ENCODE measurements at places on chromosomes 6 and 20.

GRCh38 chr6:3878048-3878666, 29.0 kb downstream of the FAM50B start:
- no peak for DNase-seq

- DNase-seq: no peak
Observed at GRCh38 chr6:145415616-145416015, 319.7 kb downstream of the EPM2A start.

DNA sequence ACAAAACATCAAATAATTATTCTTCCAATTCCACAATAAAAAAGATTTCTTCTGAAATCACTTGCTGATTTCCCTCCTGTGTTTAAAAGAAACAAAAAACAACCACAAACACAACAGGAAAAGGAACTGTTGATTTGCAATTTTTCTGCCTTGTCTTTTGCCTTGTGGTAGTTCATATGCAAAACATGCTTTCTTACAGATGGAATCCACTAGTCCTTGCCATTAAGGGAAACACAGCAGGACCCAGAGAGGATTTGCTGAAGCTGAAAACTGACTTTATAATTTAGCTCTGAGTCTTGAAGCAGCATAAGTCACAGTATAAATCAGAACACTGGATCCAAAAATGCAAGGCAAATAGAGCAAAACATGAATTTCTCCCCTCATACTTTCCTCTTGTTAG, 328.8 kb downstream of the PHF3 start:
- no peak for DNase-seq

DNA sequence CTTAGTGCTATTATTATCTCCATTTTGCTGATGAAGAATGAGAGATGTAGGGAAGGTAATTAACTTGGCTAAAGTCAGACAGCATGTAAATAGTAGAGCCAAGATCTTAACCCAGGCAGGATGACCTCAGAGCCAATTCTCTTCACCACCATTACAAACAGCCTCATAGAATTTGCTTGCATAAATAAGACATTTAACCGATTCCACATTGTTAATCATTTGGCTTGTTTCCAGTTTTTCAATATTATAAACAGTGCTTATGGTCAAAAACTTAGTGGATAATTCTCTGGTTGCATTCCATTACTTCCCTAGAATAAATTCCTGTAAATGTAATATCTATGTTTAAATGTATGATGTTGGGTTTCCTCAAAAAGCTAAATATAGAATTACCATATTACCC, 19.1 kb upstream of the PRDM1 start:
- no peak for DNase-seq

DNA sequence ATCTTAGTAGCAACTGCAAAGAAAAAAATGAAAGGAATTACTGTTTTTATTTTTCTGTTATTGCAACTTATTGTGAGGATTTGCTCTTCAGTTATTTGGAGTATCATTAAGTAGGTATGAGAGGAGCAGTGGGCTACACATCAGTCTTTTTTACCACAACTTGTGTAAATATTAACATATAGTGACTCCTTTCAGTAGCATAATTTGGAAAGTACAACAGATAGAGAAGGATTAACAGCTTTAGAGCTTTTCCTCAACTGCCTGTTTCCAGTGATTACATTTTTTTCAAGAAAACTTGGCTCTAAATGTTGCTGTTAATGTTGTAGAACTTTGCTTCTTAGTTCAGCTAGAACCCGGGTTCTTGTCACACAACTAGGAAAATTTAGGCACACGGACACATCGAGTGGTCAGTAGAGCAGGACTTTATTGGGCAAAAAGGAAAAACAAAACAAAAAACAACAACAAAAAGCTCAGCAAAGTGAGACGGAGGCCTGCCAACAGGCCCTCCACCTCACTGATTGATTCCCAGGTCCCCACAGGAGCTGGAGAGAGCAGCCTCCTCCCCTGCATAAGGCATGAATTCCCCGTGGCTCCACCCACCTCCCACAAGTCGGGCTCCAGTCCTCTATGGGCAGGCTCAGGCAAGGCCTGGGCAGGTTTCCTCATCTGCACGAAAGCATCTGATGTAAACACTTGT, 75.1 kb downstream of the ADGRG6 start:
- no peak for DNase-seq

GRCh38 chr6:31114970-31115849, 610 bp downstream of the PSORS1C1 start:
- peak; percentile 34 for DNase-seq

- peak; percentile 25 for DNase-seq
Observed at GRCh38 chr6:143867236-143867635, 3.0 kb downstream of the ZC2HC1B start.

- DNase-seq: no peak
Observed at GRCh38 chr6:51093871-51094270, 275.2 kb downstream of the TFAP2B start.

GRCh38 chr20:8756410-8756809, 312.5 kb upstream of the PLCB4 start:
- DNase-seq: peak; percentile 80

GRCh38 chr20:13855613-13856012, 70.8 kb downstream of the NDUFAF5 start:
- DNase-seq: no peak

- peak; percentile 88 for DNase-seq
Observed at GRCh38 chr6:158060455-158061360, 79.0 kb downstream of the SYNJ2 start.

DNA sequence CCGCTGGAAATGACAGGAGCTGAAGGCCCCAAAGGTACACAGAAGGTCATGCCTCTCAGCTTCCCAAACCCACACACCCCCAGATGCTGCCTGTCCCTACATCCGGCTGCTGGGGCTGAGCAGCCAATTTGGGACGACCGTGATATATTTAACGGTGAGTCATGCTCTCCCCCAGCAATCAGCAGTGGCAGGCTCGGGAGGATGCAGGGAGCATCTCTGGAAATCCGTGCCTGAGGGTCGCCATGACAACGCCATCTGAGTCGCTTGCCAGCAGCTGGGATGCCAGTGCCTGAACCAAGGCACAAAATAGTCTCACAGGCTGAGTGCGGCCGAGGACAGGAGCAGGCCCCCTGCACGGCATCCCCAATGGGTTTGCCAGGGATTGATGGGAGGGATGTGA, 57.9 kb downstream of the KCNB1 start:
- no peak for DNase-seq

DNA sequence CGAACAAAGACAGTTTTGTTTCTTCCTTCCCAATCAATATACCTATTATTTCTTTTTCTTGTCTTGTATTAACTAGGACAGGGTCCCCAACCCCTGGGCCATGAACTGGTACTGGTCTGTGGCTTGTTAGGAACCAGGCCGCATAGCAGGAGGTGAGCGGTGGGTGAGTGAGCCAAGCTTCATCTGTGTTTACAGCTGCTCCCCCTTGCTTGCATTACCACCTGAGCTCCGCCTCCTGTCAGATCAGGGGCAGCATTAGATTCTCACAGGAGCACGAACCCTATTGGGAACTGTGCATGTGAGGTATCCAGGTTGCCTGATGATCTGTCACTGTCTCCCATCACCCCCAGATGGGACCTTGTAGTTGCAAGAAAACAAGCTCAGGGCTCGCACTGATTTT, 151.9 kb downstream of the CDKAL1 start:
- no peak for DNase-seq

DNA sequence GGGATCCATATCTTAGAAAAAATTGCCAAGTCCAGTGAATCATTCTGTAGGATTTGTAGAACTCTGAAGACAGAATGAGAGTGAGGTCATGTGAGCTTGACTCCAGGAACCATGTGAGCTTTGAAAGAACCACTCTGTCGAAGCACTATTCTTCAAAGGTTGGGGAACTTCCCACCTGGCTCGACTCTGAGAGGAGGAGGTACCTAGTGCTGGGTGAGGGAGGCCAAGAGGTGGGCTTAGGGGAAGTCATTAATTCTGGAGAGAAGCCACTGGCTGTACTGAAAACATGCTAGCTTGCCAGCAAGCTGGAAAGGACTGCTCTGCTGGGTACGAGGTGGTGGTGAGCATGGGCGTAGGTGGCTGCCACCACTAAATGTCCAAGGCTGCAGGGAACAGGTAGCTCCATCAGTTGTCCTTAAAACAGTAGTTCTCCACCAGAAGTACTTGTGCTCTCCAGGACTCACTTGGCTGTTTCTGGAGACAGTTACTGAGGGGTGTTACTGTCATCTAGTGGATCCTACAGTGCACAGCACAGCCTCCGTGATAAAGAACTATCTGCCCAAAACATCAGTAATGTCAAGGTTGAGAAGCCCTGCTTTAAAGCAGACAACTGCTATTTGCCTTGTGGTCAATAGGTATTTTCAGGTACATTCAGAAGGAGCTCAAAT, 34.7 kb upstream of the SYNJ2 start:
- no peak for DNase-seq

DNA sequence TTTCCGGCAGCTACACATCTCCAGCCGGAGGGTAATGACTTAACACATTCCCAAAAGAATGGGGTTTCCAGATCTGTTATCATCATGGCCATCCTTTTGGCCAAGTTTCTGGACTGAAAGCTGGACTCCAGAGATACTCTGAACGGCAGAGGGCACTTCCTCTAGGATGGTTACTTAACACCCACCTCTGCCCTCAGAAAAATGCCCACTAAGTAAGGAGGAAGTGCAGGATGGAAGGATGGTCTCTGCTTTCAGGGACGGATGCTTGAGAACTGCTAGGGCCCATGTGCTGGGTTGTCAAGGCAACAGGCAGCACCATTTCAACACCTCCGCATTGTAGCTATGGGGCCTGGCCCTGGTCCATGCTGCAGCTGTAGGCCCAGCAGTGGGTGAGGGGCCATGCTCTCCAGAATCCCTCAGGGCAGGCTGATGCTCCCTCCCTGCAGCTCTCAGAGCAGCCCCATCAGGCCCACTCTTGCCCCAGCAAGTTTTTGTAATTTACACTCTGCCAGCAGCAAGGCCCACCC, 16.5 kb upstream of the TGM3 start:
- DNase-seq: no peak

DNA sequence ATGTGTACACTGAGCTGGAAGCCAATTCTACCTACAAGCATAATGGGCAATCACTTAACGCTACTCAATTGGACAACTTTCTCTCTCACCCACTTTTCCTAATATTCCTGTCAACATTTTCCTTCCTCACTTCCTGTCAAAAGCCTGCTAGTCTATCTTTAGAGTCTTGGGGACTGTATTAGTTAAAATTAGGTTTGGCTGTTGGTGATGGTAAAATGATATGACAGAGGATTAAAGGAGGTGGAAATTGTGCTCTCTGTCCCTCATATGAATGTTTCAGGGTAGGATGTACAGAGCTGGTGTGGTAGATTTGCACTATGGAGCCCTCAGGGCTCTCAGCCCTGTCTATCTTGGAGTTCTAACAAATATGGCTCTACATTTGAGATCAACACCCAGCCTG, 129.7 kb downstream of the CEP57L1 start:
- DNase-seq: no peak

- no peak for DNase-seq
Observed at GRCh38 chr6:68740828-68741500, 105.9 kb downstream of the ADGRB3 start.

GRCh38 chr20:38190936-38191371, 25.9 kb upstream of the TGM2 start:
- DNase-seq: no peak

DNA sequence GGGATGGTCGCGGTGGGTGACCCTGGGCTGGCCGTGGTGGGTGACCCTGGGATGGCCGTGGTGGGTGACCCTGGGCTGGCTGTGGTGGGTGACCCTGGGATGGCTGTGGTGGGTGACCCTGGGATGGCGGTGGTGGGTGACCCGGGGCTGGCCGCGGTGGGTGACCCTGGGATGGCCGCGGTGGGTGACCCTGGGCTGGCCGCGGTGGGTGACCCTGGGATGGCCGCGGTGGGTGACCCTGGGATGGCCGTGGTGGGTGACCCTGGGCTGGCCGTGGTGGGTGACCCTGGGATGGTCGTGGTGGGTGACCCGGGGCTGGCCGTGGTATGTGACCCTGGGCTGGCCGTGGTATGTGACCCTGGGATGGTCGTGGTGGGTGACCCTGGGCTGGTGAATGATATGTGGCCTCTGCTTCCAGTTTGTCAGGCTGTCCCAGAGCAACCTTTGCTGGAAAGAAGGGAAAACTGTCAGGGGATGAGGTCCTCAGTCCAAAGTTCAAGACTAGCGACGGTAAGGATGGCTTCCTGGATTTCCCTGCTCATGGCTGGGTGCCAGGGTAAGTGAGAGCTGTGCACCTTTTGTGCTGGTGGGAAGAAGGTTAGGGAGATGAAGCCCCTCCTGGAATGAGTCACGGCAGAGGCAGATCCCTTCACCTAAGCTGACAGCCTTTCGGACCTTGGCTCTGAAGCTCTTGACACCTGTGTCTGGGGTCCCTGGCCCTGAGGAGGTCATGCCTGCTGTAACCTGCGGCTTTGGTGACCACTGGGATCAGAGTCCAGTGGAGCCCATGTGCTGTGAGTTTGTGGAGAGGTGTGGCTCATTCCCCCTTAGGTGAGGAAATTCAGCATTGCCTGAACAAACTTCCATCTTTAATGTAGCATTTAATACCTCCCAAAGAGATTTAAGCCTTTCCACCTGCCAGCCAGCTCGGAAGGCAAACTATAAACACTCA, 19.1 kb upstream of the PCMTD2 start:
- no peak for DNase-seq
